ENCODE measurements at places on chromosomes 4 and X.

GRCh38 chr4:20370274-20370673 lies 118.6 kb downstream of the SLIT2 start:
- DNase-seq: peak; percentile 85

GRCh38 chrX:19555236-19555635 lies 39.9 kb upstream of the MAP3K15 start:
- DNase-seq: no peak

DNA sequence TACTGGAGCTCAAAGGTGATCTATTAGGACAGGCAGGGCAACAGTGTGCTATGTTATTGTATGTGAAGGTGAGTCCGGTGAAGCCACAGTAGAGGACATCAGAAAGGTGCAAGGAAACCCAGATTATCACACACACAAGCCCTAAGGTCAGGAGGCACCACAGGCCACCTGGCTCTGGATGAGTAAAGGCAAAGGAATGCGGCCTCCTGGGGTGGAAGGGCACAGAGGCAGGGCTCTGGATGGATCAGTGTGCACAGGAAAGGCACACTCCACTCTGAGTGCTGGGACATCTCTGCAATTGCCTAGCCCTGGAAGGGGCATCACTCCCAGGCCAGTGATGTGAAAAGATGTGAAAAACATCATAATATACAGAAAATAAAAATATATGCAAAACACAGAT lies 683.5 kb downstream of the TRIML1 start:
- DNase-seq: no peak

- DNase-seq: no peak
These were observed 68.1 kb downstream of the HPF1 start for GRCh38 chr4:169689681-169690080.

GRCh38 chr4:8860892-8861575 lies 10.6 kb downstream of the HMX1 start:
- DNase-seq: no peak

GRCh38 chr4:106369456-106370060 lies 980 bp upstream of the GIMD1 start:
- peak; percentile 86 for DNase-seq
